ENCODE measurements at places on chromosomes 13 and 19.

GRCh38 chr13:75533861-75534260, 3.8 kb downstream of the COMMD6 start:
- no peak for DNase-seq
- H3K36me3 ChIP-seq, result no peaks in the 10 kb centered on the region
- H3K27me3 ChIP-seq, result no peaks in the 10 kb centered on the region
- H3K4me1 ChIP-seq, result peaks cover 73% of the 10 kb centered on the region
- no peak overlapping the region for H3K4me3 ChIP-seq

DNA sequence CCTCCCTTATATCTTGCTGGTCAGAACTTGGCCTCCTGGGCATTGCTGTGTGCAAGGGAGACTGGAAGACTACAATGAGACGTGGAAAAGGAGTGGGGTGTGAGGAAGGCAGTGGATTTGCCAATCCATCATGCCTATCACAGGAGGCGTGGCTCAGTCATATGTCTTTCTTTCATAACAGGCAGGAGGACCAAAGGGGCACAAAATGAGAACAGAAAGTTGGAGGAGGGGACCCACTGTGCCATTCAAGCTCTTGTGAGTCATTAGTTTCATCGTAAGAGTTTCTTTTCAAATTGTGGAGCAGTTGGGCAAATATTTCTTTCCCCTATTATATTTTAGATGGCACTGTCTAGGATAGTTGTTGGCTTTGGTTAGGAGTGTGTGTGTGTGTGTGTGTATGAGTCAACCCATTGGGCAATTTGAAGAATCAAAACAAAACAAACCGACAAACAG, 471.5 kb downstream of the TSHZ3 start:
- no peak overlapping the region for H3K4me3 ChIP-seq
- no peaks in the 10 kb centered on the region for H3K4me1 ChIP-seq
- DNase-seq, result no peak
- H3K27me3 ChIP-seq, result no peaks in the 10 kb centered on the region

DNA sequence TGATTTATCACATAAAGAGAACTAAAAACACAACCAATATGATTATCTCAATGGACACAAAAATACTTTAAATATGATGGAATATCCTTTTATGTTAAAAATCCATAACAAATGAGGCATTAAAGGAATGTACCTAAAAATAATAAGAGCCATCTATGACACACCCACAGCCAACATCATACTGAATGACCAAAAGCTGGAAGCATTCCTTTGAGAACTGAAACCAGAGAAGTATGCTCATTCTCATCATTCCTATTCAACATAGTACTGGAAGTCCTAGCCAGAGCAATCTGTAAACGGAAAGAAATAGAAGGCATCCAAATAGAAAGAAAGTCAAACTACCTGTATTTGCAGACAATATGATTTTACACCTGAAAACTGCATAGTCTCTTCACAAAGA, 671.0 kb downstream of the SLITRK1 start:
- no peaks in the 10 kb centered on the region for H3K27me3 ChIP-seq
- H3K4me1 ChIP-seq, result no peaks in the 10 kb centered on the region
- H3K27ac ChIP-seq, result no peak overlapping the region
- DNase-seq, result no peak
- no peak overlapping the region for H3K4me3 ChIP-seq

DNA sequence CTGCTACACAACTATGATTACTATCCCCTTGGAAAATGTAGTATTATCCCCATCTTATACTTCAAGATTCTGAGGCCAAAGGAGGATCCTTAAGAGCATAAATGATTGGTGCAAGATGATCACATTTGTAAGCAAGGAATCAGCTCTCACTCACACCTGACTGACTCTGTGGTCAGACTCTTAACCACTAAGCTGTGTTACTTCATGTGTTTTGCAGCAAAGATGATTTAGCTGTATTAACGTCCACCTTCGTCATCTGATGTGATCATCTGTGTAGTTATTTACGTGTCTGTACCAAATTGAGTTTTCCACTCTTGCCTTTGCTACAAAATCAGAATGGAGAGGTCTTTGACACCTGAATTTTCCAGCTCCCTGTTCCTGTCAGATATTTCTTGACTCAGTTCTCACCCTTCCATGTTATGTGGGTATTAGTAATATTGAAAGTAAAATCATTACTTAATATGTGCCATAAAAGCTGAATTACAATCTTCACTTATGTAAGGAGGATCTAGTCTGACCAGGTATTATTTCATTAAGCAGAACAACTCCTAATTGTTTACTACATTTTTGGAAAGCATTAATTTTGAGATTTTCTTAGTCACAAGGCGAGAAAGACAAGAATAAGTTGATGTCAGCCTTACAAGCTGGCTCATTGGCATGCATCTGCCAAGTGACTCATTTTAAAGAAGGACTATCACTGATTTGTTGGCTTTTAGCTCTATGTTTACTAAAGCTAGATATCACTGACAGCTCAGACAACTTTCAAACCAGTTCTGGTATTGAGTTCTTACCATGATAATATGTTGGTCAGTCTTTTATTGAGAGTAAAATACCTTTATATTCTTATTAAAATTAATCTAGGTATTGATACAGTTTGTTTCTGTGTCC, 1279.8 kb upstream of the PCDH9 start:
- H3K36me3 ChIP-seq, result no peaks in the 10 kb centered on the region
- H3K4me3 ChIP-seq, result no peak overlapping the region
- H3K27ac ChIP-seq, result no peak overlapping the region
- no peak for DNase-seq
- H3K27me3 ChIP-seq, result no peaks in the 10 kb centered on the region

- H3K4me3 ChIP-seq, result no peak overlapping the region
- no peak overlapping the region for H3K27ac ChIP-seq
- no peak for DNase-seq
- peaks cover 27% of the 10 kb centered on the region for H3K36me3 ChIP-seq
These were observed 37.5 kb upstream of the GPR183 start for GRCh38 chr13:99344610-99345208.
